ENCODE measurements at places on chromosomes 4 and X.

DNA sequence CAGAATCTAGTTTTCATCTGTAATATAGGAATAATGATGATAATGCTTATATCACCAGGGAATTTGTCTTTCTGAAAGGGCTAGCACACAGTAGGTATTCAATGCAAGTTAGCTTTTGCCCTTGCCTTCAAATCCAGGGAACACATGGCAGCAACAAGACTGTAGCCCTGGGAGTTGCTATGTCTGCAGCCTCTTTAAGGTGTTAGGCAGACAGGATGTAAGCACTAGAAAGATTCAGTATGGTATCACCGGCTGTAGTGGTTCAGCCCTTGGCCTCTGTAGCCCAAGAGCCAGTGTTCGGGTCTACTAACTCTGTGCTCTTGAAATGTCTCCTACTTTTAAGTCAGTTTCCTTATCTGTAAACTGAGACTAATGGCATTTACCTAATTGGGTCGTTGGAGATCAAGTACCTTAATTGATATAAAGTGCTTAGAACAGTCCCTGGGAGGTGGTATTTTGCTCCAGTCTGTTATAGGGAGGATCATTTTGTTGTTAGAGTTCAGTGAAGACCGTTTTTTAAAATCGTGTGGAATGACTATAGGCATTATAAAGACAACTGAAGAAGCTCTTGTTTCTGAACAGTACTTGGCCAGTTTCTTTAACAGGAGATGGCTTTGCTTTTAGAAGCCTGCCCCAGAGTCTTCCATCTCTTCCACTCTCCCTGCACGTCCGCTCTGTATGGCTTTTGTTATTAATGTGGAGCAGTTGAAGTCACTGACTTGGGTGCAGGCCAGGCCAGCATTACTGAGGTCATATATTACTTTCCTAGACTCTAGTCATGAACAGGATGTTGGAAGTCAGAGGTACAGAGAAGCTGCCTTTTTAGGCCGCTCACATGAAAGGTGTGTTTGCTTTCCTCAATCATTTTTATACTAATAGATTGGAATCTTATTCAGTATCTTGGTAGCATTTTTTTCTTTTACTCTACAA is 44.8 kb downstream of the GAB1 start:
- DNase-seq = no peak

- no peak for DNase-seq
Observed at GRCh38 chrX:112839856-112840255, 775 bp downstream of the AMOT start.

- no peak for DNase-seq
Observed at GRCh38 chr4:112591593-112591992, 45.1 kb downstream of the ZGRF1 start.

DNA sequence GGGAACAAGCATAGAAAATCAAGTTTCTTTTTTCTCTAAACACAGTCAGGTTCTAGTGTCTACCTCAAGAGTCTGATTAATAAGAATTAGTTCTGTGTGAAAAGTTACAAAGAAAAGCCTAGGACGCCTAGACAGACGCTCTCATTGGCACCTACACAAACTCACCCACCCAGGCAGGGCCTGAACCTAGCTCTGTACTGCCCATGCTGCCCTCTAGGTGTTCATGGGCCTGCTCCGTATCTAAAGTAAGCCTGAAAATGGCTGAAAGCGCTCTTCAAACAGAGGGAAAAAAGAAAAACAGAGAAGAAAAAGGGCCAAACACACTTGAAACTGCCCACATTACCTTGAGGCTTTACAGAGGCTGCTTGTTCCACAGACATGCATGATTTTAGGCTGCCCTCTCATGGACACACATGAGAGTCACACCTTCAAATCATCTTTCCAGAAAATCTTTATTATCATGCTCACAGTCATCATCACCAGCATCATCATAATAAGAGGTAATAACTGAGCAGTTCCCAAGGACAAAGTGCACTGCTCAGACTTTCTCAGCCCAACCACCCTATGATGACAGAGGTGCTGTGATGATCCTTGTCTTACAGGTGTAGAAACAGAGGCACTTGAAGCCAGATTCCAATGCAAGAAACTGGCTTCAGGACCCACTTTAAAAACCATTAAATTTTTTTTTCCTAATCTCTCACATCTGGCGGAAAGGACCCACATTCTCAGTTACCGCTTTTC is 49.6 kb downstream of the MAP7D2 start:
- peak; percentile 0 for DNase-seq

DNA sequence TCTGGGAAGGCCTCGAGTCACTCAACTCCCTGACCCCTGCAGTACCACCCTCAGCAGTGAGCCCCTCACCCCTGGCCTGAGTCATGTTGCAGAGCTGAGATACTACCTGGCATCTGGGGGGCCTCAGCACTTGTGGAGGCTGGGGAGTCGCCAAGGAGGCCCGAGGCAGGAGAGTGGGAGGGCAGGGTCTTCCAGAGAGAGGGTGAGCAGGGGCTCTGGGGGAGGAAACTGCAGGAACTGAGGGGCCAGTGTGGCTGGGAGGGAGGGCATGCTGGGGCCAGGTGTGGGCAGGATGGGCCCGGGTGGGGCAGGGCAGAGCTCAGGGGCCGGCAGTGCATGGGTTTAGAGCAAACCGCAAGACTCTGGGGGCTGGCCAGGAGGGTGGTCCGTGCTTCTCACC is 59.7 kb downstream of the SORCS2 start:
- no peak for DNase-seq

DNA sequence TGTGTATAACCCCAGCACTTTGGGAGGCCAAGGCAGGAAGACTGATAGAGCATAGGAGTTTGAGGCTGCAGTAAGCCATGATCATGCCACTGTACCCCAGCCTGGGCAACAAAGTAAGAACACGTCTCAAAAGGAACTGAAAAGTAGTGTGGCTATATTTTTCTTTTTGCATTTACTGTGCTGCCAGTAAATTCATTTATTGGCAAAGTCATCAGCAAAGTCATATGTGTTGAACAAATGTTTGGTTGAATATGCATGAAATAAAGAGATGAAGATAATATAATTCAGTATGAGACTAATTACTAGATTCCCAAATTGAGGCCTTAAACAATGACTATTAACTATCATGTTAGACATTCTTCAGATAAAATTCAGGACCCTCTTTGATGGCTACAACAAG is 829.1 kb downstream of the PCDH7 start:
- DNase-seq = no peak

DNA sequence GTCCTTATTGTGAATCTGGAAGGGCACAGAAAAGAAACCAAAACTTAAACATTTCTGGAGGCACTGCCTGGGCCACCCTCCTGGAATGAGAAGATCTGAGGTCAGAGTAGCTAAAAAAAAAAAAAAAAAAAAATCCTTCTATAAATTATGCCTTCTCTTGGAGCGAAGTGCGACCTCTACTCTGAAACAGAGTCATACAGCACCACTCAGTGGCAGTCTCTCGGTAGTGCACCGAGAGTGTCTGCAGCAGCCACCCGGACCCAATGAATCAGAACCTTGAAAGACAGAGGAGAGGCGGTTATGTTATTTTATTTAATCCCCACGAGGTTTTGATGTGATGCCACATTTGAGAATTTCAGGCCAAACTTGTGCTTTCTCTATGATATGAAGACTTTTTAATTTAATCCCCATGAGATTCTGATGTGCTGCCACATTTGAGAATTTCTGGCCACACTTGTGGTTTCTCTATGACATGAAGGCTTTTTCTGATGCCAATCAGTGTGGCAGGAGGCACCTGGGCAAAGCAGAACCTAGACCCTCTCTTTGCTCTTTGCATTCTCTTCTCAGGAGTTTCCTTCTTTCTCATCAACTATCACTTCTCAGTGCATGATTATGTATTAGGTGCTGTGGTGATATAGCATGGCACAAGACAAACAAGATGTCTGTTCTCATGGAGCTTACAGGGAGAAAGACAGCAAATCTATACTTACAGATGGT is 5.6 kb upstream of the CT47C1 start:
- peak; percentile 23 for DNase-seq
